ENCODE measurements at places on chromosomes 1 and 21.

DNA sequence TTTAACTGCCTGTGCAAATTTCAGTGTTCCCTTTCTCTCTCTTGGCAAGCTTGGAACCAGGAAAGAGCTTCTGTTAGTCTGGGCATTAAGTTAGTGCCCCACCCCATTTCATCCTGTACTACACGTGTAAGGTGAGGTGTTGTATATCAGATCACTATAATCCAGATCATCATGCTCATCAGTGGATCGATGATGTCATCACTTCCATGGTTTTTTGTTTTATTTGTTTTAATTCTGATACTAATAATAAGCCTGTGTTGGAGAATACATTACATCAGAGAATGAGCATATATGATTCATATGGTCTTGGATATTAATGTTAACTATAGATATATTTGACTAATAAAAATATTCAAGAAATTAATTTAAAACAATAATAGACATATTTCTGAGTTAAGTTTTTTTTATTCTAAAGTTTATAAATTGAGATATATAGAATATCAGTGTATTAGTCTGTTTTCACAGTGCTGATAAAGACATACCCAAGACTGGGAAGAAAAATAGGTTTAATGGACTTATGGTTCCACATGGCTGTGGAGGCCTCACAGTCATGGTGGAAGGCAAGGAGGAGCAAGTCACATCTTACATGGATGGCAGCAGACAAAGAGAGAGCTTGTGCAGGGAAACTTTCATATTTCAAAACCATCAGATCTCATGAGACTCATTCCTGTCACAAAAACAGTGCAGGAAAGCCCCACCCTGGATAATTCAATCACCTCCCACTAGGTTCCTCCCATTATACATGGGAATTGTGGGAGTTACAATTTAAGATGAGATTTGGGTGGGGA, 588.3 kb upstream of the B3GALT2 start:
- no peak for DNase-seq

DNA sequence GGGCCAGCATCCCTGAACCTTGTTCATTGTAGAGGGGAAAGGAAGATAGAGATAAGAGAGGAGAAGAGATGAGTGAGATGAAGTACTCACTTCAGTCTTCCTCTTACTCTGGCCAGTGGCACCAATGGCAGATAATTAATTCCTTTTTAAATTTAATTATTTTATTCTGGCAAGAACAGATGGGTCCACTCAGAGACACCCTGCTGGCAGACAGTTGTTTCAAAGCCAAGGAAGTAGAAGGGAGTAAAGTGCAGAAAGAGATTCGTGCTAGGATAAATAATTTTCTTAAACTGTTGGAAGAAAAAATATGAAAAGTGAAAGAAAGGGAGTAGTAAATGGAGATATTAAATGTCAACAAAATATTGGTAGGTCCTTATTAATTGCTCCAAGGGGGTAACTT, 7.7 kb upstream of the GJA5 start:
- no peak for DNase-seq

DNA sequence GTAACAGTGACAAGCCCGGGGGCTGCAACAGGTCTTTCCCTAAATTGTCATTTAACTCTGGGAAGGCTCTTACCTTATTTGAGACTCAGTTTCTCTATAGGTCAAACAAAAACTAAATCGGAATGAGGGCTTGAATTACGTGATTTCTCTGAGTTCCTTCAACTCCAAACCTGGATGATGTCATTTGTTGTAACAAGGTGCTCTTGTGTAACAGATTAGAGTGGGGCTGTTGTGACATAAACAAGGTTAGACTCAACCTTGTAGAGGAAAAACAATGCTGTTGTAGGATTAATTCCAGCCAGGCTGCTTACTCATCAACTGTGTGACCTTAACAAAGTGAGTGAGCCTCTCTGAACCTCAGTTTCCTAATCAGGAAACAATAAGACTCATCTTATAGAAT, 74.4 kb downstream of the SUSD4 start:
- no peak for DNase-seq

- no peak for DNase-seq
Observed at GRCh38 chr1:113605146-113605545, 154.1 kb downstream of the PHTF1 start.

GRCh38 chr1:8597455-8597854, 220.0 kb downstream of the RERE start:
- no peak for DNase-seq

DNA sequence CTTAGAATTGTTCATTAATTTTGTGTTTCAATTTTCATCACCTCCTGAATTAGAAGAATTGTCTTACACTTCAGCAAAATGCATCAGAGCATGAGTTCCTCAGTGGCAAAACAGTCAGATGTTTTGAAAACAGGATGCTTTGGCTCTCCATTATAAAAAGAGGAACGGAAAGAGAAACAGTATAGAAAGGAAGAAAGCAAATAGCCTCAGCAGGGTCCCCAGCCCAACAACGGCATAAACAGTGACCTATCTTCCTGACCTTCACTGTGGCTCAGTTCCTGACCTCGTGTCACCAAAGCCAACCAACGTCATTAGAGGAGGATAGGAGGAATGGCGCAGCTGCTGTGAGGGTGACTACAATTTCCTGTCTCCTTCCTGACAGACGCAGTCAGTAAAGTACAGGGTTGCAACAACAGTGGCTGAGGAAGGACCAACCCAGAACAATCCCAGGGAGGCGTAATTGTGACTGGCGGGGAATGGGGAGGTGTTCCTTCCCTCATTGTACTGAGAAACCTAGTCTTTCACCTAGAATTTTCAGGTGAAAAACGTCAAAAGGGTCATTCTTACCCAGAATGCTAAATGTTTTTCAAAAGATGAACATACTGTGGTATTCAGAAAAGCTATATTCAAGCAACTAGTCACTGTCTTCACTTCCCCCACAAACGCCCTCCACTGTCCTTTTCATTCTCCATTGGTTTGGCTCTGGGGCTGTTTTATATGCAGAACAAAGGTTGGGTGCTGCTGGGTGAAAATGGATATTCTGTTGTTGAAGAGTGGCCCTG, 197.9 kb upstream of the SGIP1 start:
- DNase-seq = peak; percentile 64

DNA sequence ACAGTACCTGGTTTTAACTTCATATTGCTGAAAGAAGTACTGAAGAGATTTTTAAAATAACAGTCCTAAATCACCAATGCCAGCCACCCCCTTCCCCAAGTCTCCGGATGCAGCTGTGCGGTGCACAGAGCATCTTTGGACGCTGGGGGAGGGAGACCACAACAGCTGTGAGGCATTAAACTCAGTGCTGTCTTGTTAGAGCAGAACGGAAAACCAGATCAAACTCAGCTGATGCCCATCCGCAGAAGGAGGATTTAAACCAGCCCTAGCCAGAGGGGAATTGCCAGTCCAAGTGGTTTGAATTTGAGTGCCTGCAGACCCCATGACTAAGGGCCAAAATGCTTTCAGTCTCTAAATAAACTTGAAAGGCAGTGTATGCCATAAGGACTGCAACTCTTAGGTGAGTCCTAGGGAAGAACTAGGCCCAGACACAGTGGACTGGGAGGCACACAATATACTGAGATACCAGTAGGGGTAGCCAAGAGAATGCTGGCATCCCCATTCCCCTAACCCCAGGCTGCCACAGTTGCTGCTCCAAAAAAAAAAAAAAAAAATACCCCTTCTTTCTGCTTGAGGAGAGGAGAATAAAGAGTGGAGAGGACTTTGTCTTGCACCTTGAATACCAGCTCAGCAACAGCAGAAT, 576.2 kb downstream of the NEGR1 start:
- no peak for DNase-seq

DNA sequence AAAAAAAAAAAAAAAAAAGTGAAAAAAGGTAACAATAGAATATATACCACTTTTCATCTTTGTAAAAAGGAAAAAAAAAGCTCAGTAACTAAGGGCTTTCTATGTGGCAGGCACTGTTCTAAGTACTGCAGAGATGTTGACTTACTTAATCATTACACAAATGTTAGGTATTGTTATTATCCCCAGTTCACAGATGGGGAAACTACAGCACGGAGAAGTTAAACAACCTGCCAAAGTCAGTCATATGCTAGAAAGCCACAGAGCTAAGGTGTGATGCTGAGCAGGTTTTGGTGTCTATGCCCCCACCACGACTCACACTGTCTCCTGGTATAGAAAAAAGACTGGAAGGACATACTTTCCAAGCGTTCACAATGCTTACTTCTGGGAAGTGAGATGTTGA, 6.6 kb upstream of the PNRC2 start:
- DNase-seq = no peak

DNA sequence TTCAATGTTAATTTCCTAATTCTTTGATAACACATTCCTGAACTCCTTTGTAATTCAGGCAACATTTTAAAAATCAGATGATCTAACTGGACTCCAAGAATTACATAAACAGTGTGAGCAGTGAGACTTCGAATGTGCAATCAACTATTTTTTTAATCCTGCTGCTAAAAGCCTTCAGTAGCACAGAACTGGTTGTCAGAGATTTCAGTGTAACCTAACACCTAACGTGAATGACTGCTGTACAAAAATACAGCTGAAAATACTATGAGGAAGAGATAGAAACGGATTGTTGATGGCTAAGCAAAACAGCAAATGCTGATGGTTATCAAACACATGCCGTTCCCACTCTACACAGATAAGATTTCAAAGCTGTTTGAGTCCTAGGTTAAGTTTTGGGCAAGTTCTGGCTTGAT, 46.1 kb downstream of the APP start:
- no peak for DNase-seq

GRCh38 chr1:23092447-23092846, 73.2 kb downstream of the KDM1A start:
- no peak for DNase-seq

DNA sequence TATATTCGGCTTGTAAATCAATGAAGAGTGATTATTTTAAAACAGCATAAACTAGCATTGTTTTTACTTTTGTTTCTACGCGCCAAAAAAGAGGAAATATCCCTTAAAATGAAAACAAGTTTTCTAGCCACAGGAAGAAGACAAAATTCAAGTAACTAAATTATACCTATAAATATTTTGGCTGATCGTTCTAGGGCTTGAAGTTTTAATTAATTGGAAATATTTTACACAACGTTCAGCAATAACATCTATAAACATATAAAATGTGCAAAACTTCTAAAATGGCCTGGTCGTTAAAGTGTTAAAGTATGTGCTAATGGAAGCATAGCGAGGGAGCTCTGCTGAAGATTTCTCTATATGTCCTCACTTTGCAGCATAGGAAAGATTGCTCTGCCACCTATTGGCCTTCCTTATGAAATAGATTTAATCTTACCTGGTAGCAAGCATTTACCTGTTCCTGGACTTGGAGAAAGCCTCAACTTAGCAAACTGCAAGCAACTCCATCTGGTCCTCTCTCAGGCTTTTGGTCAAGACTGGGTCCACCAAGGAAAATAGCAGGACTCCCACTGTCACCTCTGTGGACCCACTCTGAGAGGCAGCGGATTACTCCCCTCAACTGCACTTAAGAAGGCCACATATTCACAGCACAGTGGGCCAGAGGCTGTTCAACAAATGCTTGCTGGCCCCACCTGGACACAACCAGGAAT, 351.3 kb upstream of the RUNX1 start:
- peak; percentile 8 for DNase-seq

GRCh38 chr1:77371396-77371795, 89.6 kb downstream of the AK5 start:
- DNase-seq = no peak

GRCh38 chr1:71526824-71527223, 446.0 kb upstream of the ZRANB2 start:
- DNase-seq = no peak

- no peak for DNase-seq
Observed at GRCh38 chr1:85358702-85359438, 82.4 kb upstream of the BCL10 start.

GRCh38 chr1:42002220-42002619, 83.5 kb upstream of the HIVEP3 start:
- no peak for DNase-seq

GRCh38 chr1:94819945-94820746, at the start of gene SLC44A3:
TSS of gene SLC44A3 (plus strand) at chr1:94820357. CDS start at chr1:94820452, 95 bp downstream.
- DNase-seq = no peak

GRCh38 chr21:42117229-42117966, 46.3 kb downstream of the UMODL1 start:
- peak; percentile 48 for DNase-seq

DNA sequence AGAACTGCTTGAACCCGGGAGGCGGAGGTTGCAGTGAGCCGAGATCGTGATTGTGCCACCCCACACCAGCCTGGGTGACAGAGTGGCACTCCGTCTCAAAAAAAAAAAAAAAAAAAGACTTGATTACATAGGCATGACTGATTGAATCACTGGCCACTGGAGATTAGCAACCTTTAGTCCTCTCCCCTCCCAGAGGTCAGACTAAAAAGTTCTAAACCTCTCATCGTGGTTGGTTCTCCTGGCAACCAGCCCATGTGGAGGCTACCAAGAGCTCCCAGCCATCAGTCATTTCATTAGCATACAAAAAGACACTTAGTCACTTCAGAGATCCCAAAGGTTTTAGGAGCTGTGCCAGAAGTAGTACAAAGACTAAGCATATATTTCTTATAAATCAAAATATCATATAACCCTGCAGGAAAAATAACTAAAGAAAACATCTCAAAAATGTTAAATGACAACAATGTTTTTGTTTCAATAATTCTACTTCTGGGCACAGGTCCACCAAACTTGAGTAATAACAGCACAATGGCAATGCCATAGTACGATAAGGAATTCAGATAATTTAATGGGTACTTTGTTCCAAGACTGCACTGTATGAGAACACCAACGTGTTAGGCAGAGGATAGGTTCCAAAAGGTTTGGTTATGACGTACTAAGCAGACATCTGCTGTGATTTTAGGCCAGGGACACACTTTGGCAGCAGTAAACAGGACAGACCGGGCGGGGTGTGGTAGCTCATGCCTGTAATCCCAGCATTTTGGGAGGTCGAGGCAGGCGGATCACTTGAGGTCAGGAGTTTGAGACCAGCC, 18.1 kb downstream of the USP48 start:
- DNase-seq = no peak

DNA sequence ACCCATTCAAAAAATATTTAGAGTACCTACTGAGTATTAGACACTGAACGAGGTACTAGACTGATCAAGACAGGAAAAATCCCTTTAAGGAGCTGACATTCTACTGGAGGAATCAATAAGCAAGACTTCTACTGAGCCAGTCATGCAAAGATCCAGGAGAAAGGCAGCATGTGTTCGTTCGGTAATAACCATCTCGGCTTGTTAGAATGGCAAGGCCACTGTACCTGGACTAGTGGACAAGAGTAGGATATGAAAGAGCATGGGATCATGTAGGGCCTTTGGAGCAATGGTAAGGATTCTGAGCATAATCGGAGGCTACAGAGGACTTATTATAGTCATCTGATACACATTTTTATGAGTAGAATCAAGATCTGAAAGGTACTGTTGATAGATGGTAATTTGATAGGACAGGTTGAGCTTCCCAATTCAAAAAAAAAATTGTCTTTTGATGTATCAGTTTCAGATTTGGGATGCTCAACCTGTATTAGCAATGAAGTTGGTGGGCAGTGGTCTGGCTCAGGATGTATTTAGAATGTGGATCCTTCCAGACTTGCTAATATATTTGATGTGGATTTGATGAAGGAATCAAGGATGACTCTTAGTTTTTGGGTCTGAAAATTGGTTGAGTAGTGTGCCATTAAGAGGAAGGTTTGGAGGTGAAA, 2.3 kb downstream of the COX20 start:
- no peak for DNase-seq
